ENCODE measurements at places on chromosomes 1 and 21.

DNA sequence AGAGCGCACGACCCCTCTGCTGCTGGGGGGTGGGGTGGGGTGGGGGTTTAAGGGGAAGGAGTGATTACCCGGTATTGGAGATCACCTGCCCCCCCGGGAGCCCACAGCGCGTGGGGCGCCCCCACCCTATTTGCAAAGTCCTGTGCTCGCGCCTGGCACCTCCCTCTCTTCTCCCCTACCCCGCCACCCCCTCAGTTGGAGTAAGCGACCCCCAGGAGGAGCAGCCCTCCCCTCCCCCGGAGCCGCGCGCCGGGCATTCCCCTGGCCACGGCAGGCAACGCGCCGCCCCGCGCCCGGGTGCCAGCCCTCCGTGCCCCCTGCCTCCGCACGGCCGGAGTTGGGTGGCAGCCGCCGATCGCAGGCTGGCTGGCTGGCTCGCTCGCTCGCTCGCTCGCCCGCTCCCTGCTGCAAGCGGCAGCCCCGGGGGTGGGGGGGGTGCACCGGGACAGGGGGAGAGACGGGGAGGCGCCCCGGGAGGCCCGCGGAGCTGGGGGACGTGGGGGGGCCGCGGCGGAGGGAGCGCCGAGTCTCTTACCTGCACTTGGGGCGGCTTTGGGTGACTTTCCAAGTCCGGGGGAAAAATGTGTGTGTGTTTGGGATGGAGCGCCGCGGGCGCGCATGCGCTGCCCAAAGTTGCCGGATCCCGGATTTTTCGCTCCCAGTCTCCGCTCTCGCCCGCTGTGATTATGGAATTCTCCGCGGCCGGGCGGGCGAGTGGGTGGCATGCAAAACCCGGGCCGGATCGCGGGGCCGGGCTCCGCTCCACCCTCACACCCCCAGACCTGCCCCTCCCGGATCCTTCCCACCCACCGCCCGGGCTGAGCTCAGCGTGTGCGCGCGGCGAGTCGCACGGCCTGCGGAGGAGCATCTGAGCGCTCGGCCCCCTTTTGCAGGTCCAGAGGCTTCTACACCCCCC is at the start of gene CASZ1:
Gene CASZ1, minus strand, starts transcription at position 618 of the 916 bp plus-strand sequence. CDS start 102,757 bp downstream, outside the sequence.
- DNase-seq, result no peak

GRCh38 chr1:243706563-243706962 is 143.5 kb downstream of the AKT3 start:
- no peak for DNase-seq

DNA sequence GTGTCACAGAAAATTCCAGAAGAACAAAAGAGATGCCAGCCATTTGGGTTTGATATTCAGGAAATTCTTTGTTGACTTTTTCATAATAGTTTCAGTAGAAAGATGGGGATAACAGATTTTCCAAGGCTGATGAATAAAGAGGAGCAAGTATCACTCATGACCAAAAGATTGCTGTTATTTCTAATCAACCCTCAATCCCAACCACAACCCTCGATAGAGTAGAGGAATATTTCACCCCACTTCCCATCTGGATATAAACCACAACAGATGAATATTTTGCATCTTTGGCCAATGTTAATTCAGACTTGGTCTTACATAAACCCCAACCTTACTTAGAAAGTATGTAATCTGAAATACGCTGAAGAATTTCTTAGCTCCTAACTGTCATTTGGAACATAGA is 232.4 kb downstream of the SEC16B start:
- no peak for DNase-seq

DNA sequence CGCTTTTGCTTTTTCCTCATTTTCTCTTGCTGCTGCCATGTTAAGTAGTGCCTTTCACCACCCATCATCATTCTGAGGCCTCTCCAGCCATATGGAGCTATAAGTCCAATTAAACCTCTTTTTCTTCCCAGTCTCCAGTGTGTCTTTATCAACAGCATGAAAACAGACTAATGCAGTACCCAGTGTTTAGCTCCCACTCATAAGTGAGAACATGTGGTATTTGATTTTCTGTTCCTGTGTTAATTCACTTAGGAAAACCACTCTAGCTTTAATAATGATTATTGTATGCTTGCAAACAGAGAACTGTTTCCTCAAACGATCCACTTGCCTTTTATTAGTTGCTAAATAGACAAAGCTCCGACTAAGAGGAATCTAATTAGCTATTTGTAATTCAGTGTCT is 43.3 kb downstream of the IL23R start:
- DNase-seq, result no peak

GRCh38 chr1:101221945-101222429 is 14.8 kb upstream of the S1PR1 start:
- DNase-seq, result no peak

DNA sequence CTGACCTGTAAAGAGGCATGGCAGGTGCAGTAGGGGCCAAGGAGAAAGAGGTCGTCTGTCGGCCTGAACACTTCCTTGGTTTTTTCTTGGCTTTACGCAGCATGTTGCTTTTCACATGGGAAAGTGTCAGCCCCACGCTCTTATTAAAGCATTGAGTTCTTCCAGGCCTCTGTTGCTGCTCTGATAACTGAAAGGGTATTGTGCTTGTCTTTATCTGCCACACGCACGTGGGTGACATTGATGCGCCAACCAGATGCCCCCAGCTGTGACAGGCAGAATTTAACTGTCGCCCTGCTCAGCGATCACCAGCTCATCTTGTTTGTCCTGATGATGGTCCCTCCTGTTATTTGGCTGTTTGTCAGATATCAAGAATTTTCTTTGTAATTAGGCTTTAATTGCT is 76.5 kb downstream of the GALNT2 start:
- no peak for DNase-seq

DNA sequence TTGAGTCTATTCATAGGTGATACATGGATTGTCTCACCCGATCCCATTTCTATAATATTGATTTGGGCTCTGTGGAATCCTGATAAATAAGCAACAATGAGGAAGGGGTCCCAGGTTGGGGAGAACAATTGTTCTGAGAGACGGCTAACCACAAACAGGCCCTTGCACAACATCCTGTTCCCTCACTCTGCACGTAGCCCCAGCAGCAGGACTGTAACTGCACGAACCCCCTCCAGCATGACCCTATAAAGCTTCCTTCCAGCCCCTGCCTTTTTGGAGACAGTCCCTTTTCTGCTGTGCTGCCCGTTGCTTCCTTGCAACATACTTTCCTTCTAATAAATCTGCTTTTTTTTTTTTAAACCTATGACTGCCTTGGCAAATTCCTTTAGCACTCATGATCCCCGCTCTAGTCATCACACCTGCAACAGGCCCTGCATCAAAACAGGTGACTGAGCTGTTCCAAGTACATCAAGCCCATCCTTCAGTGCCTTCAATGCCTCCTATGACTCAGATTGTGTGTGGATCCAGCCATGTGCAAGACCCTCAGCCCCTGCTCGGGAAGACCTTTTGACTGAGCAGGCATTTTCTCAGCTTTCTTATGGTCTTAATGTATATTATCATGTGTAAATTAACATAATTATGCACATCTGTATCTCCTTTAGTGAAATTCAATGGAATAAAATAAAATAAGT is 63.7 kb upstream of the B3GALNT2 start:
- DNase-seq, result no peak

- DNase-seq, result no peak
These were observed 415.0 kb downstream of the DPYD start for GRCh38 chr1:97505816-97506215.

DNA sequence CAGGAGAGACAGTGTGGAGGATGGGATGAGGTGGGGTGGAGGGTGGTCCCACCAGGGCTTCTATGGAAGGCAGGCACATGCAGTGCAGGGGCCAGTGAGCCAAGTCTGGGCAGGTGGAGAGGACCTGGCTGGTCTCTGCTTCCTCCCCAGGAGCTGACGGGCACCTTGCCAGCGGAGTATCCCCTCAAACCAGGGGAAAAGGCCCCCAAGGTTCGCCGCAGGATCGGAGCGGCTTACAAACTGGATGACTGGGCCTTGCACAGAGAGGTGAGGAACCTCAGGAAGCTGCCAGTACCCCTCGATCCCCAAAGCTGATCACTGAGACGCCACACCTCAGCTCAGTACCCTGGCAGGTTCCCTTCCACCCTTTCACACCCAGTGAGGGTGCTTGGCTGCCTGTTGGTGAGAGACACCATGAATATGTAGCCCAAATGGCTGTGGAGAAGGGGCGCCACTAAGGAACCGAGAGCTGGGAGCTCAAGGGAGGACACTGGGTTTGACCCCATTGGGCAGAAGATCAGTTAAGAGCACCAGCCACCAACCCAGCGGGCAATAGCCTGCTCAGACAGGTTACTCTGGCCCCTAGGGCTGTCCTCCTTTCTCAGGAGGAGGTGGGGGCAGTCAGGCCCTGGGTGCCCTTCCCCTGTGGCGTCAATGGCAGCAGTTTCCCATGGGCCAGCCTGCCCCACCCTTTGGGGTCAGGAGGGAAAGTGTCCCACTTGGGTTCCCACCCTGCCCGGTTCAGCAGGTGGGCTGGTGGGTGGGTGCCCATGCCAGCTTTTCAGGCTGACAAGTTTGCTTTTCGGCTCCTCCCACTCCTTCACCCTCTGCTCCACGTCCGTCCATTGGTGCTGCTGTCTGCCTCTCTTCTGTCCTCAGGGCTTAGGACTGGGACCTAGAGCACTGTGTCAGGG is 5.5 kb downstream of the INAVA start:
- DNase-seq, result no peak

- DNase-seq, result no peak
These were observed 44.2 kb downstream of the PRRX1 start for GRCh38 chr1:170707959-170708655.

GRCh38 chr1:107934578-107934977 is 30.4 kb downstream of the VAV3 start:
- DNase-seq, result no peak

GRCh38 chr1:164658864-164659263 is 99.9 kb downstream of the PBX1 start:
- no peak for DNase-seq
